Activated T-helper 9 cell treated with anti-CD3 and anti-CD28 coated beads, Interleukin-2, amount 50 U/mL, for 16 hours (primary cell): ENCODE measurements at places on chromosomes 6 and 20.

DNA sequence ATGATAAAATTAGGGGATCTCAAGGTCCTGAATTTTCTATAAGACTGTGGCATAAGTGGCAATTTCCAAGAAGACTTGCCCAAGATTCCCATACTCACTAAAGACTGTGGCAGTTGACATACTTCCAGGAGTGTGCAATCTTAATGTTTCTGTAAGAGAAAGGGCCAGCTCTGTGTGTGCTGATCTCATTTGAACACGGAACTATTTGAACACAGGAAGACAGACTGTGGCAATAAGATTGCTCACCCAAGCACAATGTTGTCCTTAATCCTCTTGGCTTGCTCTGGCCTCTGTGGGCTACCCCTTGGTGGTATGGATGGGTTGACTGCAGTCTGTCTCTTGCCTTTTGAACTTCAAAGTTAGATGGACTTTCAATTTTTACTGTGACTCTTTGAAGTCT is 151.4 kb downstream of the PHF3 start:
- DNase-seq = no peak

GRCh38 chr20:20065361-20065760 is 13.0 kb downstream of the CFAP61 start:
- no peak for DNase-seq

DNA sequence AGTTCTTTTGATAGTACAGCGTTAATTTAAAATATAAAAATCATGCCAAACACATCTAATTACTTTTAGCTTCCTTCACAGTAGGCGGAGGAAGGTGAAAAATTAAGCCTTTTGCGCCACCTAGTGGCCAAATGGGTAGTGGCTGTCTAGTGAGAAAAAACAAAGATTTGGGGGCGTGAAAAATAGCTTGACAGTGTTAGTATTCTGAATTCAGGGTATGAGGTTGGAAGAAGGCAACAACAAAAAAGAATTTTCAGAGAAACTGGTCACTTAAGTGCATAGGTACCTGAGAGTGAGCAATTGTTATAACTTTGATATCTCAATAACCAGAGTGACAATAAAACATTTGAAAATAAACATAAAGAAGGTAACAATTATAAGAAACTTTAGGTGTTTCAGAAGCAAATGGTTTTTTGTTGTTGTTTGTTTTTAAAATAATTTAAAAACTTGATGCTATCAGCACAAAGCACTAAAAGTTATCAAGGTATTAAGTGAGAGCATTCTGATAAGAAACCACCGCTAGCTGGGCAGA is 14.3 kb downstream of the PSMB9 start:
- peak; percentile 76 for DNase-seq

- DNase-seq = no peak
Measured at GRCh38 chr6:6694368-6694780, 105.9 kb downstream of the LY86 start.

DNA sequence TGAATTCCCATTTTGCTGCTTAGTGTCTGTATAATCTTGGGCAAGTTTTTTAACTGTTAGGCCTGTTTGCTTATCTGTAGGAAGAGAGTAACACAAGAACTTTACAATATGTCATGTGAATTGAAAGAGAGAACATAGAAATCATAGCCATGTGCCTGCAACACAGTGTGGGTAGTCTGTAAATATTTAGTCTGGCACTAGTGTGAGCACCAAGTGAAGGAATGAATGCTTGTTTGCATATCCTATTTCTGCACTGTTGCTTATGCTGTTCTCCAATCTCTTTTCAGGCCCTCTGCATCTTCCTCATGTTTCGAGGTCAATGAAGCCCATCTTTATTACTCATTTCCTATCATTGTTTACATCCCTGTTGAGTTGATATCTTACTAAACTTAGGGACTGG is 49.2 kb downstream of the CBFA2T2 start:
- DNase-seq = no peak

DNA sequence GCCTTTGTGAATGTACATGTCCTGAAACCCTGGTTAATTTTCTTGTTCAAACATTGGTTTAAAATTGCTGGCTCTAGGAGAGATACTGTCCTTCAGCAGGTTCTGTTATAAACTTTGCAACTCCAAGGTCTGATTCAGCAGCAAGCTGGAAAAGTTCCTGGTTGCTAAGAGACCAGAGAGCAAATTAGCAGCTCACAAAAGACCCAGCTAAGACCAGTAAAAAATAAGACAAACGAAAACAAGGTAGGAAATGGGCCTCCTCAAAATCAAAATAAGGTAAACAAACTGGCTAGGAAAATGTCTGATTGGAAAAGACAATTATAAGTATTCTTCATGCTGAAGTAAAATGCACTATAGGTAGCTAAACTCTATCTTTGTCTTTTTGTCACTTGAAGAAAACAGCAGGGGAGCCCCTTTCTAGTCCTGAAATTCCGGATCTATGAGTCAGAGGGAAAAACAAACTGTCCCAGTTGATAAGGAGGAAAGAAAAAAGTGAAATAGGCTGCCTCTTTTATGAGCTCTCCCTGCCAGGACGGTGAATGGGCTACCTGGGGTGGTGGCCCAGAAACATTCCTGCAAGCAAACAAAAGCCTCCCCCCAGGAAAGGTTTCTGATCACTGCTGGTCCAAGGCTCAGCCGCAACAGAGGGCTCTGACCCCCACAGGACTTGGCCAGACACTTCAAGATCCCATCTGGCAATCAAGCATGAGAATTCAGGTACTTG is 41.6 kb downstream of the UNC5CL start:
- no peak for DNase-seq

DNA sequence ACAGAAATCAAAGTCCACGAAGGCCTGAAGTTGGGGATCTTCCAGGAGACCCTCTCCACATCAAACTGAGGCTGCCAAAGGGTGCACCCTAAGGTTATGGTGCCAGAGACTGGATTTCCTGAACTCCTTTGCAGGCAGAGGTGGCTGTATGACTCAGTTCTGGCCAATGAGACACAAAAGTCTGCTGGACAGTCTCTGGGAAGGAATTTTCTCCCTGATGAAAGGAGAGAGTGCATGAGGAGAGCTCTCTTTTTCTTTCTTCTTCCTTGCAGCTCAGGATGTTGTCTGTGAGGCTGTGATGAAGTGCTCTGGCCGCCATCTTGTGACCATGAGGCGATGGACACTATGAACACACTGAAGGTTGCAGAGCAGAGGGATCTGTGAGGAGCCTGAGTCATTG is 85.2 kb downstream of the MDGA1 start:
- no peak for DNase-seq

DNA sequence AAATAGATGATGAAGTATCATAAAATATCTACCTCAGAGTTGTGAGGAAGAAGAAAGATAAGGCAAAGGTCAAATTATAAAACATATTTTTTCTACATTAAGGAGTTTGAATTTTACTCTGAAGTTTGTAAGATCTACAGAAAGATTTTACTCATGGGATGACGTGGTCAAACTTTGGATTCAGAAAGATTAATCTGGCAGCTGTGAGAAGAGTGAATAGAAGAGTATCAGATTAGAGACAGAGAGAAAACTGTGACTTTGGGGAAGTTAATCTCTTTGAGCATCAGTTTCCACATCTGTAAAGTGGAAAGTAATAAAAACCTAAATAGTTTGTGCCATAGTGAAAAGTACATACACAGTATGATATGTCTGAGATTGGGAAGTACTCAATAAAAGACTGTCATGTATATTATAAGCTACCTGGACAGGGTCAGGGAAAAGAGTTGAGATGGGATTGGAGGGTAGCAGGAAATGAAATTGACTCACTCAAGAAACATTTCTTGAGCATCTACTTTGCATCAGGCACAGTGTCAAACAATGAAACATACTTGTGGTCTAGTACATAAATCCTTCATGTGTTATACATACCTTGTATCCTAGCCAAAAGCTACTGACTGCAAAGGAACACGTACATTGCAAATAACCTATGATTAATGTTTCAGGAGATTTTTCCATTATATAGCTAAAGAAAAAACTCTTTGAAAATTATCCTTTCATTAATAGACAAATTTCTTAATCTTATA is 222.1 kb downstream of the TMEM200A start:
- no peak for DNase-seq

- DNase-seq = no peak
Measured at GRCh38 chr6:37956711-37957275, 137.3 kb downstream of the ZFAND3 start.

- DNase-seq = no peak
Measured at GRCh38 chr6:34938268-34938667, 49.2 kb downstream of the ANKS1A start.

DNA sequence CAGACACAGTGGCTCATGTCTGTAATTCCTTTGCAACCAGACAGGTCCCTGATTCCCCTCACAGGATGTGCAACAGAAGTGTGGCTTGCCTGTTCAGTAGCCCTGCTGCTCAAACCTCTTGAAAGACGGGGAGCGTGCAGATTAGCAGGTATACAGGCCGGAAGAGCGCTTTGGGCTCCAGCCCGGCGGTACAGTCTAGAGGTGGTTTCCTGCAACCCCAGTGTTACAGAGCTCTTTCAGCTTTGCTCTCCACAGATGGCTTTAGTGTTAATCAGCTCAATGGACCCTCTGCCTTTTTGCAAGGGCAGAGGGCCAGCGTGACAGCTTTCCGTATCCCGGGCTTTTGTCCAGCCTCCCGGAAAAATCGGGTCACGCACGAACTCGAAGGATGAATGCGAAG is 67.2 kb upstream of the TNFRSF21 start:
- DNase-seq = no peak
